ENCODE measurements at places on chromosomes 5 and 9.

- no peak for DNase-seq
Measured at GRCh38 chr9:7452378-7452777, 347.2 kb downstream of the DMAC1 start.

DNA sequence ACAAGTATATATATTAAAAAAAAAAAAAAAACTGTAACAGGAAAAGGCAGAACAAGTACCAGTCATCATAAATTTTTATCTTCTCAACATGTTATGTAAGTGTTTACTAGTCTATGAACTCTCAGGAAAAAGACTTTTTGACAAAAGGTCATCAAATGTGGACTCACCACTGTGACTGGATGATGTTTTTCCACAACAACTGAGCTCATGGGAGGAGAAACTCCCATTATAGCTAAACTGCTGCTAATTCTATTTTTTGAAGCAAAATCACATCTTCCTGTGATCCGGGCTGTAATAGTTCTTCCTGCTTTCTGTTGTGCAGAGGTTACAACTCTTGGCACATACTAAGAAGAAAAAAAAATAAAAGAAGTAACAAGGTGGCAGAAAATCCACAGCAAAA, 39.6 kb downstream of the POC5 start:
- no peak for DNase-seq

GRCh38 chr5:34603378-34603777, 52.8 kb upstream of the RAI14 start:
- no peak for DNase-seq

GRCh38 chr9:34715639-34716215, 5.8 kb upstream of the CCL21 start:
- no peak for DNase-seq

DNA sequence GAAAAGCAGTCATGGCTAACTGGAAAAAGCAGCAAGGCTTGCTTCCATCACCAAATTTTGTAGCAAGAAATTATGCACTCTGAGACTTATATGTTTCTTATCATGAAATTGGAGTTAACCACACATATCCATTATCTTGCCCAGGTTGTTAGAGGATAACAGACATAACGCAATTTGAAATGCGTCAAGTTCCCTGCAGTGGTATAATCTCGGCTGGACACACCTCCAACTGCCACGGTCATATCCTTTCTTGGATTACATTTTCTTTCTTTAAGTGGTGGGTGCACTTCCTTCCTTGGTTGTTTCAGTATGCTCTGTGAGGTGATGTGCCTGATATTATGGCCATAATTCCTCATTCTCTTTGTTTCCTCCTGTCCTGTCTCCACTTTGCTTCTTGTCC, 695.0 kb upstream of the DMAC1 start:
- DNase-seq: no peak

DNA sequence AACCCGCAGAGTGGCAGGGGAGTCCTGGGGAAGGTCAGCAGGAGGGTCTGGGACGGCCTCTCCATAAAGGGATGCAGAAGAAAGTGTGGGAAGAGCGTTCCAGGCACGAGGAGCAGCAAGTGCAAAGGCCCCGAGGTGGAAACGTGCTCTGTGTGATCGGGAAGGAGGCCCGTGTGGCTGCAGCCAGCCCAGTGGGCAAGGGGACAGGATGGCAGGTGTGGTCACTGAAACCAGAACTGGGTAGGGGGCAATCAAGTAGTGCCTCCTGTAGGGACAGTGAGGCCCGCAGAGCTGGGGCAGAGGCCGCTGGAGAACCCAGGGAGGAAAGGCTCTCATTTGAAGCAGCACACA, 16.3 kb upstream of the LAMC3 start:
- DNase-seq: no peak

- DNase-seq: no peak
Measured at GRCh38 chr9:76761448-76761847, 2.8 kb upstream of the PCA3 start.

DNA sequence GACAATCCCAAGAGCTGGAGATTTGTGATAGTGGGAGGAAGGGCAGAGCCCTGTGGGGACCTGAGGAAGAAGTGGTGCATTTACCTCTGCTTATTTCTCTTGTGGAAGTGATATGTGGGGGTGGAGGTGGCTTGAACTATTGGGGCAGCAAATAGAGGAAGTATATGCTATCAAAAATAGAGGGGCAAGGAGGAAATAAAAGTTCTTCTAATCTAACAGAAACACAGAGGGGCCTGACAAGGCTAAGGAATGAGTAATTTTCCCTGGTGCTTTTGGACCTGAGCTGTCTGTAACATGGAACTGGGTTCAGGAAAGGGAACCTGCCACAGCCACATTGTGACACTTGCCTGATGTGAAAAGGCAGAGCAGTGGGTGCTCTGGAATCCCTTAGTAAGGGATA, 378.6 kb upstream of the KLF4 start:
- no peak for DNase-seq

DNA sequence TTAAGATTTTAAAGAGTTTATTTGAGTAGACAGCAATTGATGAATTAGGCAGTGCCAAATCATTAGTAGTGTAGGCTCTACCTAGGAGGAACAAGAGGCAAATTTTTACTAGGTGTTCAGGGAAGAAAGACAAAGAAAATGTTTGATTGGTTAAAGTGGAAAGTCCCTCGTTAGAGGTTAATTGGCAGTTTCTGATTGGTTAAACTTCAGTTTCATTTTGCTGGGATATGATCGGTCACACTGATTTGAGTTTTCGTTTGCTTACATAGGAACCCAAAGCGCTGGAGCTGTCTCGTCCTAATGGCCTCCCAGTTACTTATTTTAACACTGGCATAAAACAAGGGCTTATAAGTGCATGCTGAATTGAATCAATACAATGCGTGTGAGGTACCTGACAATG, 15.1 kb downstream of the DMAC1 start:
- no peak for DNase-seq

- no peak for DNase-seq
Measured at GRCh38 chr5:116759860-116760640, 185.4 kb upstream of the SEMA6A start.

All from nucleus accumbens (tissue), 56 donors.